Eye (tissue), 1 donor: ENCODE measurements at places on chromosomes 5 and 9.
A peak's percentile ranks its signal among the peaks of the same experiment; 100 is the strongest.

DNA sequence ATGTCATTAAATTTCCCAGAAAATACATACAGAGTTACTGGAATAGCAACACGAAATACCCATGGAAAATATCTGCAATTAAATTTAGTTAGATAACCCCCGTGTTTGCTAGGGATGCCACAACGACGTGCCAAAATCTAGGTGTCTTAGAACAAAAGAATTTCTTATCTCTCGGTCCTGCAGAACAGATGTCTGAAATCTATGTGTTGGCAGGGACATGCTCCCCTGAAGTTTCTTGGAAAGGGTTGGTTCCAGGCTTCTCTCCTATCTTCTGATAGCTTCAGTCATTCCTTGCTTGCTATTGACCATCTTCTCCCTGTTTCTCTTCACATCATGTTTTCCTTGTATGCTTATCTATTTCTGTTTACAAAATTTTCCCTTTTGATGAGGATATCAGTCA lies 1067.0 kb downstream of the CDH18 start:
- no peak for DNase-seq

DNA sequence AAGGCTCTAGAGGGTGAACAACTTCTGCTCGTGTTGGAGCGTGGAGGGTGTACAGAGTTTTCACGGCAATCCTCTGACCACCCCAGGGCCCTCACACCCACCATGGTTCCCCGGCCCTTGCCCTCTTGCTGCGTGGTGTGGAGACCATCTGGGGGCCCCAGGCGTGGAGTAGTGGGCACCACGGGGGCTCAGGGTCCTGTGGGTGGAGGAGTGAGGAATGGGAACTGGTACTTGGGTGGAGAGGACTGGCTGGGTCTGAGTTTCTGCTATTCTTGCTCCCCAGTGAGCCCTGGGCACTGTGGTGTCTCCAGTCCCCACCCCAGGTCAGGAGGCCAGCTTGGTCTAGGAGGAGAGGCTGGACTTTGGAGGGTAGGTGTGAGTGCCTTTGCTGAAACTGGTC lies 21.9 kb upstream of the TRIM52 start:
- DNase-seq = no peak

DNA sequence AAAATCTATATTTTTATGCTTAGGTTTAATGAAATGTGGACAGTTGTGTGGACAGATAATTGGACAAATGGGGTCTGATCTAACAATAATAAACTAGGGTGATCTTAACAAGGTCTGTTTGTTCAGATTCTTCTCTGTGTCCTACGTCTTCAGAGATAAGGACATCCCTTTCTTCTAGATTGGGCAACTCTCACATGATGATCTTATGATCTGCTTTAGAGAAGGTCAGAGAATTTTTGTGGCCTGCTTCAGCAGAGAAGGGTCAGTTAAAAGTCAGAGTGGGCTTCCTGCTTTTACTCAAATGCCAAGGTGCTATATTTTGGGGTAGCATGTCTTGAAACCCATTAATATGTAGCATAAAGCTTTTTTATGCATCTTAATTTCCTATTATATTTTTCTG lies 63.8 kb upstream of the RGMB start:
- DNase-seq = no peak

- DNase-seq = no peak
Measured at GRCh38 chr5:146040527-146040926, 64.8 kb downstream of the PLAC8L1 start.

DNA sequence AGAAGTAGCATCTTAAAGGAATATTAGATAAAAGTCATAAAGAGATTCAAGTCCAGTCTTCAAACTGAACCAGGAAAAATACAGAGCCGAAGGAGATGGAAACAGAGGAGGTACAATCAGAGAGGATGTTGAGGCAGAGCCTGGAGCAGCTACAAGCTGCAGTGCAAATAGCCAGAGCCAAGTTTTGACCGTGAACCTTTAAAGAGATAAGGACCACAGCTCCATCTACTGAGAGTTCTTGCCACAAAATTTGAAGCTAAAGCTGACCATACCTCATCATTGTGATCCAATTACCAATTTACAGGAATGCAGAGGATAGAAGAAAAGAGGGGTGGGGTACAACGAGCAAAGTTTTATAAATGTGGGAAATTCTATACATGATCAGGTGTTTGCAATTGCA lies 10.4 kb upstream of the DEPDC1B start:
- no peak for DNase-seq

DNA sequence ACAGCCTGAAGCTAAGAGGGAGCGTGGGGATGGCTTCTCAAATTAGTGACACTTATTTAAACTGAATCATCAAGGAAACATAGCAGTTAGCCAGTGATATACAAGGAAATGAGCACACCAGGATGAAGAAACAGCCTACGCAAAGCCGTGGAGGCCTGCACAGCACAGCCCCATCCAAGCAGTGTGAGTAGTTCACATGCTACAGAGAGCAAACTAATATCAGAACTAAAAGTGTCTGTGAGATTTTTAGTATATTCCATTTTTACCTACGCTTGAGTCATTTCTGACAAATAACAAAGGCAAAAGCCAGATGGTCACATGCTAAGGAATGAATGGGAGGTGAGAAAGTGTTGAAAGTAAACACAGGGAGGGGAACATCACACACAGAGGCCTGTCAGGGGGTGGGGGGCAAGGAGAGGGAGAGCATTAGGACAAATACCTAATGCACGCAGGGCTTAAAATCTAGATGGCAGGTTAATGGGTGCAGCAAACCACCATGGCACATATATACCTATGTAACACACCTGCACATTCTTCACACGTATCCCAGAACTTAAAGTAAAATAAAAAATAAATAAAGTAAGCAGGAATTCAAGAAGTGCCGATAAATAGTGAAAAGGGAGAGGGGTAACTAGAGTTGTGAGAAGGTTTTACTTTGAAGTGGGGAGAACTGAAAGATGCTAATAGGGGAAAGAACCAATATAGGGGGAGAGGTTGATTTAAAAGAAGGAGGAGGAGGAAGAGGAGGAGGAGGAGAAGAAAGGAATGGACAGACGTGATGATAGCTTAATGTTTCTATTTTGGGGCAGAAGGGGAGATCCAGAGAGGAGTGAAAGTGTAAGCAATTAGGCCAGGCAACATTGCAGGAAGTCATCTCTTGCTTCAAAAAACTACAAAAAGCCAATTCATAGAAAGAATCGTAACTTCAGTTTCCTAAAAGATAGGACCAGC lies 100.9 kb upstream of the PTGER4 start:
- no peak for DNase-seq

DNA sequence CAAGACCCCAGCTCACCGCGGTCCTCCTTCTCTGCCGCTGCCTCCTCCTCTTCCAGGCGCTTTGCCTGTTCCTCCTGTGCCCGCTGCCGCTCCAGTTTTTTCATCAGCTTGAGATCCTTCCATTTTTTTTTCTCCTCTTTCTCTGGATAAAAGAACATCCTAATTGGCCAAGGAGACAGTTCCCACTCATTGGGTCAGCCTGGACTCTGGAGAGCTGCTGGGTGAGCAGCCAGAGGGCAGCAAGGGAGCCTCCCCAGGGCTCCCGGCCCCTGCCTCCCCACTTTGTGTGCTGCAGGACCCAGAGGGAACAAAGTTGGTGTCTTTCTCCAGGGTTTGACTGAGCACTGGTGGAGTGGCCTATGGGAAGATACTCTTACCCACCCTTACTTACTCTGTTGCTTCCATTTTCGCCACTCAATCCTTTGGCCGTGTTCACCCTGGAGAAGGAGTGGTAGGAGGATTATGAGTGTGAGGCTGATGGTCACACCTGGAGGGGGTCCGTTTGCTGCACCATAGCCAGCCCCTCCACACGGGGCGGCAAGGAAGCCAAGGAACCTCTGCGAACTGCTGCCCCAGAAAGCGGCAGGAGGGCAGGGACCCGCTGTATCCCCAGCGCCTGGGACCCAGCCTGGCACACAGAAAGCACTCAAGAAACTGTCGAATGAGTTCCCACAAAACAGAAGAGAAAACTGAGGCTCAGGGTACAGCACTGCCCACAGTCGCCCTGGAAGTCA lies 708 bp downstream of the SPOUT1 start:
- no peak for DNase-seq

GRCh38 chr9:95433096-95433819 lies 83.5 kb downstream of the PTCH1 start:
- no peak for DNase-seq

DNA sequence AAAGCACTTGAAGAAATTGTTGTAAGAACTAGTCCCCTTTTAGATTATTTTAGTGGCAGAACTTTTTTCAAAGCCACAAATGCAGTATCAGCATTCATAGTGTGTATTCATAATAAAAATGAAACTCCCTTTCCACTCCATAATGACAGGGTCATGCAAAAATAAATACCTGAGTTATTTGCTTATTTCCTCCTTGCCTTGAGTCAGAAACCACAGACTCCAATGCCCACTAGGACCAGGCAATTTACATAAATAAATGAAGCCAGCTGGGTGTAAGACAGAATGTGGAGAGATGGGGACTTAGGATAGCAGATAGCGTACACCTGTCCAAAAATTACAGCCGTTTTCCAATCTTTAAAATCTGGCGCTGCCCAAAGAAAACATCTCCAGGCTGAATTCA lies 417.8 kb downstream of the TMEM161B start:
- no peak for DNase-seq

DNA sequence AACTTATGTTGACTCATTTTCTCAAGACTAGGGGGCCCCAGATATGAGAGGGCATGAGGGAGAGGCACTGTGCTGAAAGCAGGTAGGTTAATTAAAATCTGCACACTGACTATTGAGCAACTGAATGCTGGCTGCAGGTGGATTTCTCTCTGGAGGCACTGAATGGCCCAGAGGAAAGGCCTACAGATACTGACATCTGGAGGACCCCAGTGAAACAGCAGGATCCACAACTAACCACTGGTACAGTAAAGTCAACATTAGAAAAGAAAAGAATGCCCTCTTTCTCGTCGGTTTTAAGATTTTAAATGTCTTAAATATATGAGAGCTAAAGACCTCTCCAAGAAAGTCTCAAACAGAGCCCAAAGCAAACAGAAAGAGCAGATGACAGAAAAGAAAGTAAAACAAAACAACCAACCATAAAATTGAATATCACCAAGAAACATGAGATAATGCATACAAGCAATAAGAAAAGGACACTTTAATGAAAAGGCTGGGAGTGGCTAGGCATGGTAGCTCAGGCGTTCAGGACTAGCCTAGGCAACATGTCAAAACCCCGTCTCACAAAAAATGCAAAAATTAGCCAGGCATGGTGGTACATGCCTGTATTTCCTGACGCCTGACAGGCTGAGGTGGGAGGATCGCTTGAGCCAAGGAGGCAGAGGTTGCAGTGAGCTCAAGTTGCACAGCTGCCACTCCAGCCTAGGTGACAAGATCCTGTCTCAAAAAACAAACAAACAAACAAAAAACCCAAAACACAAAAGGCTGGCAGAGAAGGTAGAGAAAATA lies 43.3 kb downstream of the PUM3 start:
- DNase-seq = peak; percentile 16

- no peak for DNase-seq
Measured at GRCh38 chr9:128969491-128969890, 22.0 kb downstream of the NUP188 start.

- DNase-seq = no peak
Measured at GRCh38 chr5:103031607-103032006, 88.3 kb downstream of the GIN1 start.

DNA sequence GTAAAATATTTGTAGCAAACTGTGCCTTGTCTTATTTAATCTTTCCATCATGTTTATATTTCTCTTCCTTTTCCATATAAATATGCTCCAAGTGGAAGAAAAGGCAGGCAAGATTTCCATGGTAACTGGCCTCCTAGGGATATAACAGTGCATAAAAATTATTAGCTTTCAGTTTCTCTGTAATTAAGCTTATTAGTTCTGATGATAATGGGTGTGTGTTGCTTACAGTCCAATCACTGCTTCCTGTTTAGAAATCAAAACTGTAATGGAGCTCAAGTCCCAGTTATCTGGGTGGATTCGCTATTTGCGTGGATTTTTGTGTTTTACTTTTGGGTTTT lies 213.0 kb downstream of the PJA2 start:
- DNase-seq = no peak

GRCh38 chr9:98104445-98104881 lies 14.6 kb downstream of the TRIM14 start:
- no peak for DNase-seq

GRCh38 chr9:88972401-88972800 lies 18.9 kb upstream of the S1PR3 start:
- no peak for DNase-seq

- peak; percentile 36 for DNase-seq
Measured at GRCh38 chr5:36452424-36453006, 150.8 kb upstream of the RANBP3L start.

- DNase-seq = no peak
Measured at GRCh38 chr5:131758520-131758900, 38.3 kb downstream of the FNIP1 start.

DNA sequence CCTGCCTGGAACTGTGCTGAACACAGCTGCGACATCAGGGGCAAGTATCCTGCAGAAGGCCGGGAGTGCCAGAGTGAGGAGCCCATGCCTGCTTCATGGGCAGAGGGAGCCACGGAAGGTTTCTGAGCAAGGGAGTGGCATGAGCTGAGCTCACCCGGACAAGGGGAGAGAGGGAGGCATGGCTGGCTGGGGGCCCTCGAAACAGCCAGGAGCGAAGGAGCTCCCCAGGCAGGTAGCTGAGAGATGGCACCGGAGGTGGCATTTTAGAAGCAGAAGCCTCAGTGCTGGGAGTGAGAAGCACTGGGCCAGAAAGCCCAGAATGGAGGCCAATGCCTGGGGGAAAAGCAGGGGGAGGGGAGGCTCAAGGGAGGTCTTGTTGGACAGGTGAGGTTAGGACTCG lies 56.9 kb upstream of the SARDH start:
- DNase-seq = no peak

DNA sequence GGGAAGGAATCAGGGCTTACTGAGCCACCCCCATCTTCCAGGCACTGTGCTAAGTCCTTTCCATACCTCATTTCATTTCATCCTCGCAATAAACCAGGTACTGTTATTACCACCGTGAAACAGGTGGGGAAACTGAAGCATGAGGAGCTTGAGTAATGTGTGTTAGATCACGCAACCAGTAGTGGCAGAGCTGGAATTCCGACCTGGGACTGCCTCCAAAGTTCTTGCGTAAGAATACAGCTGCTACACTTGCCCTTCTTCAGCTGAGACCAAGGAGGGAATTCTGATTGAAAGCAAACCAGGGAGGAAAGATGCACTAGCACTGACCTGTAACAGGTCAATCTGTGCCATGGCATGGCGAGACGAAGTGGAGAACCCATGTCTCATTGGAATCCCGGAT lies 113.4 kb upstream of the MSX2 start:
- no peak for DNase-seq

DNA sequence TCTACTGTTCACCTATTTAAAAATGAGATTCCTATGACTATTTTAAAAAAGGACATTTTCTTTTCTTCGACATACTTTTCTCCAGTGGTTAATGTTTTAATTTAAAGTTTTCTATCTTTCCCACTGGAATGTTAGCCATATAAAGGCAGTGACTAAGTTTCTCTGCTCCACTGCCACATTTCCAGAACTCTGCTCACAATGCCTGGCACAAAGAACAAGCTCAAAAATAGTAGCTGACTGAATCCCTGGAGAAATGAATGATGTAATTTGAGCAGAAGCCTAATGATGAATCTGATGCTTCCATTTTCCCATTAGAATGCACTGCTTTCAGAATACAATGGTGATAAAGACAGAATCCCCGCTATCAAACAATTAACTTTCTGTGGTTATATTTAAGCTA lies 817.8 kb downstream of the MTRR start:
- no peak for DNase-seq

- DNase-seq = no peak
Measured at GRCh38 chr9:134175808-134176598, 11.6 kb upstream of the RNU6ATAC start.

GRCh38 chr9:75451505-75451904 lies 363.2 kb downstream of the OSTF1 start:
- no peak for DNase-seq

GRCh38 chr9:99415606-99416005 lies 193.5 kb downstream of the SEC61B start:
- DNase-seq = no peak

GRCh38 chr5:96624596-96624995 lies 37.6 kb upstream of the CAST start:
- no peak for DNase-seq
